Endothelial cell of umbilical vein (primary cell): ENCODE measurements at places on chromosomes 2 and 18.
A peak's percentile ranks its signal among the peaks of the same experiment; 100 is the strongest.

DNA sequence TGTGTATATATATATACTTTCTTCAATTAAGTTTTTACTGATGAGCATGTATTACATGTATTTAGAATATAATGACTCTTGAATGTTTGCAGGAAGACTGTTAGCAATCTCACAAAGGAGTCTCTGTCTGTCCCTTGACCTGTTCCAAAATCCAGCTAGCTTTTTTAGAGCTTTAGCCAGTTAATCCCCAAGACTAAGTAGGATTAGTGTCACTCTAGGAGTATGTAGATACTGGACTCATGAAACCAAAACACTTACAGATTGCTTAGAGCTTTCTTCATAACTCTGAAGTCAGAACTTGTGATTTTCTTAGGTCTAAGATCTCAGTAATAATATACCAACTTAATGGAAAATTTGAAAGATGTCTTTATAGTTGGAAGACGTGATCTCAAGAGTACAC is 2.2 kb downstream of the UBXN4 start:
- DNase-seq, result peak; percentile 27

DNA sequence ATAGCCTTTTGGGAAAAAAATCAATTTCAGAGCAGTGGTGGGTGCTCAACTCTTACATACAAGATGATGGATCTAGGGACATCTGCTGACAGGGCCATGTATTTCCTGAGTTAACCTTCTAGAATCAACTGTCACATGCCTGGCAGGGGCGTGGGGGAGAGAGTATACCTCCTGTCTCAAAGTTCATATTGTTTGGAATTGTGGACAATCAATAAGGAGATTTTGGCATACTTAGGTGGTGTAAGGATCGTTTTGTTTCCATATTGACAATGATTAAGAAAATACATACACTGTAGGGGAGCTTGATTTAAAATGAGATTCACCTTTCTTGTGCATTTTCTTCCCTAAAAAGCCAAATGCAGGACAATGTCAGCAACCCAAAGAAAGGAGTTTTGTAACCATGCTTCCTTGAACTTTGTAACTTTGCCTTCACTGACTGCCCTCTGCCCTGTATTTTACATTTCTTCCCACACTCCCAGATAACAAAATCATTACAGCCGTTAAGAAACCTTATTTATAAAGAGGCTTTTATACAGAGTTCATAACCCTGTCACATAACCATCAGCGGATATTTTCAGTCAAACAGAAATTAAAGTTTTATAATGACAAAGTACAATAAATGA is 88.4 kb downstream of the MEP1B start:
- DNase-seq, result no peak

DNA sequence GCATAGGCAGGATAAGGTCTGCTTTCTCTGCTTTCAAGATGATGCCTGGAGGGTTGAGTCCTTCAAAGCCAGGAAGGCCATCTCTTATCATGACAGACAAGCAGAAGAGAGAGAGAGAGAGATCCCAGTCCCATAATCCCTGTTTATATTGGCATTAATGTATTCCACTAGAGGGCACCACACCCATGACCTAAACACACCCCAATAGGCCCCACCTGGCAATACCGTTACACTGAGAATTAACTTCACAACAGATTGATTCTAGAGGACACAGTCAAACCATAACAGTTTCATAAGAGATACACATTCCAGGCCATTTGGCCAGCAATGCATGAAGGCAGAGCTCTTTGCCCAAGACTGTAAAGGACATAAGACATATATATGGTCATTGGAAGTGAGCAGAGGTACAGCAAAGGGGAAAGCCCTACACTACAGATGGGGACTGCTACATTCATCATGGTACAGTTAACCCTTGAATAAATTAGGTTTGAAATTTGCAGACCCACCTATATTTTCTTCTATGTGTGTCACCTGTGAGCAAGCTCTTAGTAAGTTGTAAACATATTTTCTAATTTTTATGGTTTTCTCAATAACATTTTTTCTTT is 1516.1 kb downstream of the RPIA start:
- no peak for DNase-seq

- no peak for DNase-seq
Measured at GRCh38 chr2:221435171-221435570, 136.9 kb downstream of the EPHA4 start.

DNA sequence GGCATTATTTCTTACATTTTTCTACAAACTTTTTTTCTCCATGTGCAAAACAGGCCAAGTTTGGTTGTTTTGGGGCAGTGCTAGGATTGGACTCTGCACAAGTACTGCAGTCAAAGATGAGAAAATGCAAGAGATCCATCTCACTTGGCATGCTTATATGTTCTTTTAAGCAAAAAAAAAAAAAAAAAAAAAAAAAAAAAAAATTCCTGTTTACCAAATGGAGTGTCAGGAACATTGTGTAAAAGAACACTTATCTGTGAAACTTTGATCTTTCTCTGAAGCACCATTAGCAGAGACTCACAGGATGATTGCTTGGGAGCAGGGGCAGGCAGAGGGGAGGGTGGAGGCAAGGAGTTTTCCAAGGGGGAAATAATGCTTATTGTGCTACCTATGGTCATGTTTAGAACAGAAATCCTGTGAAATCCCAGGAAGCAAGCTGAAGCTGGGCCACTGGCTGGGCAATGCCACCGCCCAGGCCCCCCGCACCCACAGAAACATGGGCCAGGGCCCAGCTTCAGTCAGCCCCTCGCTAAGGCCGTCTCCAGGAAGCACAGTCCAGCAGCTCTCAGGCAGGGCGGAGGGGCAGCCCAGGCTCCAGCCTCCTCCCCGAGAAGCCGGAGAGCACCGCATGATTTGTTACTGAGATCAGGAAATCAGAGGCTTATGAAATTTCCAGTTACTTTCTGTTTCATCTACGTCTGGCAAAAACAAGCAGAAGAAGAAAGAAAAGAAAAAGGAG is 229.4 kb downstream of the ZNF516 start:
- no peak for DNase-seq

GRCh38 chr2:66866331-66867062 is 431.6 kb downstream of the MEIS1 start:
- DNase-seq, result no peak
